Heart right ventricle (tissue), 16 donors: ENCODE measurements at places on chromosomes 7 and 10. TPM values are rescaled to one million over a fixed set of nuclear protein-coding genes. Genes with fewer than 3 reads are reported as not detected.

Gene CHCHD3
- total RNA-seq, result 205 TPM

Gene PIK3CG
- total RNA-seq, result 3.0 TPM

Gene UTF1
- total RNA-seq, result not detected

Gene CDHR1
- 0.36 TPM for total RNA-seq
